ENCODE measurements at places on chromosomes 11 and 22.

DNA sequence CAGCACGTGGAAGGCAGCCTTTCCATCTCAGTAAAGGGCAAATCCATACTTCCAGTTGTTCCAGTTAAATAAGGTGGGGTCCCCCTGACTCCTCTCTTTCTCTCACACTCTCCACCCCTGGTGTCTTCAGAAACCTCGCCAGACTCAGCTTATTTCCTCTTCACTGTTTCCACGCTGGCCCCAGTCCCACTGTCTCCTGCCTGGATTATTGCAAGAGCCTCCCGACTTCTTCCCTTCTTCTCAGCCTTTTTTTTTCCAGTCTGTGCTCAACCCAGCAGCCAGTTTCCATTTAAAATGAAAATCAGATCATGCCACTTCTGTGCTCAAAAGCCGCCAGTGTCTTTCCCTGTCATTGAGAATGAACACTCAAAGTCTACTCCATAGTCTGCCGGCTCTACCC is 131.4 kb downstream of the PKNOX2 start:
- DNase-seq, result no peak

DNA sequence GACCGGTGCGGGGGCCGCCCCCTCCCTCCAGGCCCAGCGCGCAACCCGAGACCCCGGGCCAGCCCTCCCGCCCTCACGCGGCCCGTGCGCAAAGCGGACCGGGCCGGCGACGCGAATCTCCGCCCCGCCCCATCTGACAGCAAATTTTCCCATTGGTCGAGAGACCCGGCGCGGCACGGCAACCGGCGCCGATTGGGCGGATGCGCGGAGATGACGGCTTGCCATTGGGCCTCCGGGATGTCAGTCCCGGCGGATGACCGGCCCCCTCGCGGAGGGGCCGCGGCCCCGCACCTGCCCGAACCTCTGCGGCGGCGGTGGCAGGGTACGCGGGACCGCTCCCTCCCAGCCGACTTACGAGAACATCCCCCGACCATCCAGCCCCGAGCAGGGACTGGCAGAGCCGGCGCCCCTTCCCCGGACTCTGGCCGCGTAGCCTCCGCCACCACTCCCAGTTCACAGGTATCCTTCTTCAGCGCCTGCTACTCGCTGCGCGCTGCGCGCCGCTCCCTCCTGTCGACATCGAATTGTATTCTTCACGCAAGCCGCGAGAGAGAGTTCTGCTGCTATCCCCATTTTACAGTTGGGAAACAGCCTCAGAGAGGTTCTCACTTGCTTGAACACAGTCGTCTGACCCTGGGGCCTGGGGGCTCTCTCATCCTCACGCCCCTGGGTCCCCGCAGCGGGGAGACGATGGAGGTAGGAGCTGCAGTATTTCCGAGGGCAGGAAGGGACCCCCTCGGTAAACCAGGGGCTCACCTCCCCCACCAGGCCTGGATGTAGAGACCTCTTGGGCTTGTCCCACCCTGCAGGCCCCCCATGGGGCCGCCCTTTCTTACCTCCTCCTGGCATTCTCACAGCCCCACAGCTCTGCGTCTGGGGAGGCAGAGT is at the start of gene ARVCF:
Gene ARVCF (minus strand): TSS at position 90 of the 888 bp plus-strand sequence. CDS start 26,029 bp downstream, outside the sequence.
- peak; percentile 60 for DNase-seq

DNA sequence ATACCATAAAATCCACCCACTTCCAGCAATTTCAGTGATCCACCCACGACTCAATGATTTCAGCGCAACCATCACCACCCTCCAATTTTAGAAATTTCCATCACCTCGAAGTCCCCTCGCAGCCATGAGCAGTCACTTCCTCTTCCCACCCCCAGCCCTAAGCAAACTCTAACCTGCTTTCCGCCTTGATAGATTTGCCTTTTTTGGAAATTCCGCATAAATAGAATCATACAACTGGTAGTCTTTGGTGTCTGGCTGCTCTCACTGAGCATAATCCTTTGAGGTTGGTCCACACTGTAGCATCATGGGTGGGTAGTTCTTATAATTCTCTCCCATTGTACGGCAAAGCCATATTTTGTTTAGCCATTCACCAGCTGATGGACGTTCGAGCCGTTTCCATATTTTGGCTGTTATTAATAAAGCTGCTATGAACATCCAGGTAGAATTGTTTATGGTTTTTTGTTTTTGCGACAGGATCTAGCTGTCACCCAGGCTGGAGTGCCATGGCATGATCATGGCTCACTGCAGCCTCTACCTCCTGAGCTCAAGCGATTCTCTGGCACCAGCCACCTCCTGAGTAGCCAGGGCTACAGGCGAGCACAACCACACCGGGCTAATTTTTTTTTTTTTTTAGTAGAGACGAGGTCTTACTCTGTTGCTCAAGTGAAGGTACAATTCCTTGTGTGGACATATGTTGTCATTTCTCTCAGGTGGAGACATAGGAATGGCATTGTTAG is 16.0 kb downstream of the PIM3 start:
- DNase-seq, result no peak

GRCh38 chr11:110830344-110830743 is 118.1 kb upstream of the ARHGAP20 start:
- DNase-seq, result no peak

DNA sequence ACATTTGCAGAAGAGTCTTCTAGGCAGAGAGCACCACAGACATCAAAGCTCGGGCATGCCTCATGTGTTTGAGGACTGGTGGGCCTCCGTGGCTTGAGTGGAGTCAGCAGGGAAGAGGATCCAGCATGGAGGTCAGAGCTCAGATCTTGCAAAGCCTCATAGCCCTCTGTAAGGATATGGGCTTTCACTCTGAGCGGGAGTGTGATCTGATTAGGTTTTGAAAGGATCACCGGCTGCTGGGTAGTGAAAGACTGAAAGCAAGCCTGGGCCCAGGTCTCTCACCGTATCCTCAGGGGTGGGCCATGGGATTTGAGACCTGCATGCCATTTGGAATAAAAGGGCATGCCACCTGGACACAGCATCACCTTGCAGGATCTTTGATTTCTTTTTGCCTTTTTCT is 112.7 kb downstream of the TEAD1 start:
- DNase-seq, result no peak

DNA sequence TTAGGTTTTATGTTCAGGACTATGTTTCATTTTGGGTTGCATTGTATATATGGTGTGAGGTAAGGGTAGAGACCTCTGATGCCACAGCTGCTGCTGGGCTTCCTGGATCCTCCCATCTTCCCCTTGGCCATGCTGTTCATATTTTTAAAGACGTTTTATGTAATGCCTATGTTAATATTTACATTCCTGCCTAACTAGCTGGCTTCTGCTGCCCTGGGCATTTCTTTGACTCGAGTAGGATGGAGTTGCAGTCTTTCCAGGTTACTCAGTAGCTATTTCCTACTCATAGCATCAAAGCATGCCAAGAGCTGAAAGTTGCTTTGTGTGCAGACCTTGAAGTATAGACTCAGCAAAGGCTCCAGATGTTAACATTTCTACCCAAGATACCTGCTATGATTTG is 220.5 kb upstream of the CADM1 start:
- DNase-seq, result peak; percentile 18

GRCh38 chr22:21568347-21569075 is 997 bp downstream of the UBE2L3 start:
- DNase-seq, result no peak

GRCh38 chr22:44571566-44572413 is 73.8 kb upstream of the RTL6 start:
- DNase-seq, result no peak
